ENCODE measurements at places on chromosomes 16 and 17. TPM values are rescaled to one million over a fixed set of nuclear protein-coding genes. Genes with fewer than 3 reads are reported as not detected.

DNA sequence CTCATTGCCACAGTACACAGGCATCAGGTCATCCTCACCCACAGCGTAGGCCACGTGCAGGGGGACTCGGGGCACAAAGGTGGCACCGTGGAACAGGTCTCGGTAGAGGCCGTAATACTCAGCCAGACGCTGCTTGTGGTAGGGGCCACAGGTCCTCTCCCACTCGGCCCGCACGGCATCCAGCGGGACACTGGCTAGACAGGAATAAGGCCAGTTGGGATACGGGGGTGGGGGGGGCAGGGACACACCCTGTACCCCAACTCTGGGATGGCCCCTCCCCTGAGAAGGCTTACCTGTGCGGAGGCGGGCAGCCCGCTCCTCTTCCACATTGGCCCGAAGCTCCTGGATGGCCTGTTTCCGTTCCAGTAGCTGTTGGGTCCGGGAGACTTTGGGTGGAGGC is 3.0 kb downstream of the MRPL38 start:
- no peak for DNase-seq

DNA sequence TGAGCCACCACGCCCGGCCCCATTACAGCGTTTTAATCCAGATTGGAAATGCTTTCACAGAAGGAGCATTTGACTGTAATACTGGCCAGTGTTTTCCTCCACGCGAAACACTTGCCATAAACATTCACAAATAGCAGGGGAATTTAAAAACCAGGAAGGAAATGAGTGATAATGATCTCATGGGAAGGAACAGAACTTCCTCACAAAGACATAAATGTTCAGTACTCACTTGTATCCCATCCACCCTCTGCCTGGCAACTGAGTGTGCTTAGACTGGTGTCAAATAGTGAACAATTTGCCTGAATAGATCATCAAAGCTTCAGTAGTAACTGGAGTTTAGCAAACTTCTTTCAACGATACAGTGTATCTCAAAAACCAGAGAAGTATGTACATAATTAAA is 54.1 kb downstream of the PSMD12 start:
- DNase-seq: no peak

DNA sequence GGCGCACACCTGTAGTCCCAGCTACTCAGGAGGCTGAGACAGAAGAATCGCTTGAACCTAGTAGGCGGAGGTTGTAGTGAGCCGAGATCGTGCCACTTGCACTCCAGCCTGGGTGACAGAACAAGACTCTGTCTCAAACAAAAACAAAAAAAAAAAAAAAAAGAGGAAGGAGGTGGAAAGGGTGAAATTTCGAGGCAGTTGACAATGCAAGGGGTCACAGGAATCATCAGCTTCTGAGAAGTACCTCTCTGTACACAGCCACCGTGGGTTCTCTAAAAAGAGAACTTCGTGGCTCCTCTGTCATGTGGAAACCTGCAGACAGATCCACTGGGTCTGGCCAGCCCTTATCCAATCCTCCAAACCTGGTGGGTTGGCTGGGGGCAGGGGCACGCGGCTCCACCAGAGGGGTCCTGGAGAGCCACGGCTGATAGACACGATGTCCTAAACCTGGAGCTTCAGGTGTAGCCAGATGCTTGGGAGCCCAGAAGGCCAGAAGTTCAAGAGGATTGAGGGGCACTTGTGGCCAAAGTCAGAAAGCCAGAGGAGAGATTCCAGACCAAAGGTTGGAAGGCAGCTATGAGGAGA is 540 bp upstream of the CD300LF start:
- DNase-seq: no peak

DNA sequence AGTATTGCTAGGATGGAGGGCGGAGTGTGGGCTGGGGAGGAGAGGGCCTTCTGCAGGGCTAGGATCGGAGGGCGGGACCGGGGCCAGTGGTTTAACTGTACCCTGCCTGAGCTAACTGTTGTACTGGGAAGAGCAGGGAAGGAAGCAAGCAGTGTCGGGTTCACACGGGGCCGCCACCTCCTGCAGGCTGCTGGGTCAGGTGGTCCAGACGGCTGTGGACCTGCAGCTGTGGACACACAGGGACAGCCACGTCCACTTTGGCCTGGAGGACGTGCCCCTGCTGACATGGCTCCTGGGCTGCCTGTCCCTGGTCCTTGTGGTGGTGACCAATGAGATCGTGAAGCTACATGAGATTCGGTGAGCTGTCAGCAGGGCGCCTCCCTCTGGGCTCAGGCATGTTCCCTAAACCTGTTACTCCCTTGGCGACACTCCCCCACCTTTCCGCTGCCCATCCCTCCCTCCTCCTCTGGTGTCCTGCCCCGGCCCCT is 16.6 kb downstream of the CASKIN2 start:
- peak; percentile 19 for DNase-seq

DNA sequence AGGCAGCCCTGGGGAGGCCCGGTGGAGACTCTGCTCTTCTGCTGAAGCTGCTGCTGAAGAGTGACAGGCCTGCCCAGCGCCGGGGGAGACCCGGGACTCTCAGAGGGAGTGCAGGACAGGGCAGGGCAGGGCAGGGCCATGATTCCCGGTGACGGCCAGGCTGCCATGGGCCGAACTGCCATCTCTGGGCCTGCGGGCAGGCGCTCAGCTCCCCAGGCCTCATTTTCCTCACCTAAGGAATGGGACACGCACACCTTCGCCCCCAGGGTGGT is 22.6 kb upstream of the SSTR5 start:
- DNase-seq: no peak

DNA sequence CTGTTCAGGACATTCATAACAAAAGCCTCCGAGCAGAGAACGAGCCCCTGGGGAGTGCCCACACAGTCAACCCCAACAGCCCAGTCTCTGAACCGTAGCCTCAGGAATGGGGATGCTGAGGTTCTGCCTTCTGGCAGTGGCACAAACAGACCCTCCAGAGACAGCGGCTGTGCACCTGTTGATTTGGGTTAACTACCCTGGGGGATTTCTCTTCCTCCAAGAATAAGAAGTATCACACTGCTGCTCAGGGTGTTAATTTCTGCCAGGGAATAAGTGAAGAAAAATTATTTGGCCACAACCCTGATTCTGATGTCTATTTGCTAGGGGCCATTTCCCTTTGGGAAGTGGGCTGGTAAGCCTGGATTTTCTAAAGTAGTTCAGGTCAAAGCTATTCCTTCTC is 51.0 kb upstream of the PIRT start:
- no peak for DNase-seq

- DNase-seq: no peak
These were observed 33.8 kb upstream of the NF1 start for GRCh38 chr17:31060791-31061550.

DNA sequence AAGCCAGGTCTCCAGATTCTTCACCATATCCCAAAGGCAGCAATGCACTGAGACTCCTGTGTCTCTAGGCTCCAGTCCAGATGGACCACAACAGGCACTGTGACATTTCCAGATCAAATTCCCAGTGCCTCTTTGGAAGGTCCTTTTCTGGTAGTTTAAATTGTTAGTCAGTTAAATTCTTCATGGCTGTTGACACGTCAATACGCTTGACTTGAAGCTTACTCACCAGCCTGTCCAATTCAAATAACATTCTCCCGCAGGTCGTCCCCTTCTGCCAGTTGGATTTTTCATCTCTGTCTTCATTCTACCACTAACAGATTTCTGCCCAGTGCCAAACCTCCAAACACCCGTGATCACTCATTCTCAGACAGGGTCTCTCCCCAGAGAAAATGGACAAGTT is 86.7 kb downstream of the SHISA9 start:
- DNase-seq: no peak

DNA sequence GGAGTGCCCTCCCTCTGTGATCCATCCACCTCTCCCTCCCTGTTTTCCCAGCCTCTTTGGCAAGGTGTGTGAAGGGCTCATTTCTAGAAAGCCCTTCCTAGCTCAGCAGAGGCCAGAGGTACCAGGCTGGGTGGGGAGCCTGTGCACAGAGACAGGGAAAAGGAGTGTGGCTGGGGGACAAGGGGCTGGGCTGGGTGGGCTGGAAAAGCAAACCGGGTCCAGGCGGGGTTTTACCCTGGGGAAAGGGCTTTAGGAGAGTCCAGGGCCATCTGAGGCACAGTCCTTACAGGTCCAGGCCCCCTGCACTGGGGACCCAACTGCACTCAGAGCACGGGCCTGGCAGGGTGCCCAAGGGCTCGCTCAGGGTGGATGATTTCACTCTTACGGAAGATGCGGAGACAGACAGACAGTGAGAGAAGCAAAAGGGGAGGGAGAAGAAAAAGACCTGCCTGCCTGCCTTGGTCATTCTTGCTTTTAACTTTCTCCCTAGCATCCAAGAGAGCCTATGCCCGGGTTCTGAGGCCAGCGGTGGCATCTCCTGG is 7.0 kb downstream of the CRHR1 start:
- no peak for DNase-seq

DNA sequence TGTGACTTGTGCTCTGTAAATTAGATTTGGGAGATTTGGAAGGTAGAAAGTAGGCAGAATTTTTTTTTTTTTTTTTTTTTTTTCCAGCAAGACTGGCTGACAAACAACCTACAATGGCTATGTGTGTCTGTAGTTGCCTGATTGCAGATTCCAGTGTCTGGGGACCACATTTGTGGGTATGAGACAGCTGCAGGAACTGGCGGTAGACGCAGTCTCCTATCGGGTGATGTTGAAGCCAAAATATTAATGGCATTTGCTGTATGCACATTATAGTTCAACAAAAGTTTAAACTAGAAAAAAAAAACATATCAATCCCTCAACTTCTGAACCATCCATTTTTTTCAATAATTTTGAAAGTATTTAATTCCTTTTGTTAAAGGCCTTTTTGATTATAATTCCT is 665.2 kb downstream of the TOX3 start:
- no peak for DNase-seq

GRCh38 chr17:27810211-27810901 is 10.0 kb upstream of the NOS2 start:
- DNase-seq: no peak

DNA sequence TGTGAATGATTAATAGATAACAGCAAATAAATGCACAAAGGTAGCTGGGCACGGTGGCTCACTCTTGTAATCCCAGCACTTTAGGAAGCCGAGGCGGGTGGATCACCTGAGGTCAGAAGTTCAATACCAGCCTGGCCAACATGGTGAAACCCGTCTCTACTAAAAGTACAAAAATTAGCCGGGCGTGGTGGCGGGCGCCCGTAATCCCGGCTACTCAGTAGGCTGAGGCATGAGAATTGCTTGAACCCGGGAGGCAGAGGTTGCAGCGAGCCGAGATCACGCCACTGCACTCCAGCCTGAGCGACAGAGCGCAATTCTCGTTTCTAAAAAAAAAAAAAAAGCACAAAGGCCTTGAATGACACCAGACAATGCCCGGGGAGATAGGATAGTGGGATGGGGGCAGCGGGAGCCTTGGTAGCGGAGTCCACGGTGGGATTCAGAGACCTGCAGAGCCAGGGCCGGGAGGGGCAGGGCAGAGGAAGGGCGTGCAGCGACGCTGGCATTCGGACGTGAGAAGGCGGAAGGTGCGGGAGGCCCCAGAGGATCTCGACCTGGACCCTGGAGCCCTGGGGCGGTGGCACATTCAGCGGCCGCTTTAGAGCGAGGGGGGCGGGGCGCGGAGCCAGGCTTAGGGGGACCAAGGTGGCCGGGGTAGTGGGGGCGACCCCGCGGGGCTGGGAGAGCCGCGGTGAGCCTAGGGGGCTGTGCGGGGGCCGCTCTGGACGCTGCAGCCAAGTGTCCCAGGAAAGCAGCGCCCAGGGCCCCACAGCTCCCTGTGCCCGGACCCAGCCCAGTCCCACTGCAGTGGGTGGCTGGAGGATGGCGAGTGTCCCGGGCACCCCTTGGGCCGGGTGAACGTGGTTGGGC is 999 bp upstream of the FLYWCH2 start:
- DNase-seq: peak; percentile 28

GRCh38 chr17:65545705-65546523 is 15.5 kb downstream of the AXIN2 start:
- DNase-seq: no peak

DNA sequence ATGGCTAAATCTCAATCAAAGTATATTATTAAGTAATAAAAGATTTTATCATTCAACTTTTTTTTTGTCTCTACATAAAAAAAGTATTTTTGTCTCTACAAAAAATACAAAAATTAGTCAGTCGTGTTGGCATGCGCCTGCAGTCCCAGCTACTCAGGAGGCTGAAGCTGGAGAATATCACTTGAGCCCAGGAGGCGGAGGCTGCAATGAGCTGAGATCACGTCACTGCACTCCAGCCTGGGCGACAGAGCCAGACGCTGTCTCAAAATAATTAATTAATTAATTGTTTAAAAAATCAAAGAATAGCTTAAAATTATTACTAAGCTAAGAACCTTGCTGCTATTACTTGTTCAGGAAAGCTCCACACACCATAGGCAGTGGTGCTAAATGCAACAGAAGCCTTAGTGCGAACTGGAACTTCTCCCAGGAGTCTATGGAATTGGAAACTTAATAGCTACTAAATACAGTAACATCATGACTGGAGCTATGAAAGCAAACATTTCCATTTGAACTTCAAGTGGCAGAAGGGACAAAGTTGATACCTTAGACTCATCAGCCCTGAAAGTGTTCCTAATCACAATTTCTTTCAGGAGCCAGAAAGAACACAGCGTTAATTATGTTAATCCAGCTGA is 22.6 kb downstream of the ADCY9 start:
- DNase-seq: no peak

- DNase-seq: peak; percentile 44
These were observed 66.0 kb upstream of the HAS3 start for GRCh38 chr16:69039333-69039941.

- peak; percentile 70 for DNase-seq
These were observed 6.2 kb upstream of the RAMP2 start for GRCh38 chr17:42754782-42755181.

DNA sequence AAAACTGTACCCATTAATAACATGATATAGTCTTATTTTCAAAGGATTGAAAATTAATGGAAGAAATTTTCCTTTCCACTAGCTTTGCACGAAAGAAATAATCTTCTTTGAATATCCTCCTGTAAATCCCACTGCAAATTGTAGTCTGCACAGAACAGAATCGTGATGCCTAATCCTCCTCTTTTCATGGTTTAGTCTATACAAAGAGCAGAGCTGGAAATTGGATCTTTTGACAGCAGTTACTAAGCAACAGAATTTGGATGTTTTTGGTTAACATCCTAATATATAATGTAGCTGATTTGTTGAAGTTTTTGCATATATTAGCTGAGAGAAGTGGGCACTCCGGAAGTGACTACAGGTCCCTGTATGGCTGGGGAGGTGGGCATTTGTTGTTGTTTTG is 98.6 kb downstream of the WNT3 start:
- DNase-seq: no peak

DNA sequence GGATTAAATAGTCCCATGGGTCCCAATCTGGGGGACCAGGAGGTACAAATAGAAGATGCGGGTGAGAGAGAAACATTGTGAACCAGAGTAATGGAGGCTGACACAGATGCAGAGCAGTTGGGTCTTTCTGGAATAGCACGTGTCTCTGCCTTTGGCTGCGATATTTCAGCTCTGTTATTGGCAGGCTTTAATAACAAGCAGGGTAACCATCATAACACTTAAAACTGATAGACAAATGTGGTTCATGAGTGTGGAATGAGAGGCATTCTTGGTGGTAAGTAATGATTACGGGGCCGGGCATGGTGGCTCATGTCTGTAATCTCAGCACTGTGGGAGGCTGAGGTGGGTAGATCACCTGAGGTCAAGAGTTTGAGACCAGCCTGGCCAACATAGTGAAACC is 110.3 kb downstream of the SNX29 start:
- DNase-seq: no peak

- DNase-seq: no peak
These were observed 532 bp downstream of the ARRB2 start for GRCh38 chr17:4710693-4711634.

- DNase-seq: no peak
These were observed 14.3 kb upstream of the INTS2 start for GRCh38 chr17:61942085-61942484.

Gene WNT9B
- not detected for total RNA-seq

Gene CRHR1
- total RNA-seq: not detected

Gene KRT15
- total RNA-seq: 144 TPM

Gene CES5A
- total RNA-seq: not detected

Gene C16orf46
- 0.73 TPM for total RNA-seq

Gene VPS35L
- 9.1 TPM for total RNA-seq

Gene PRSS8
- total RNA-seq: 23.4 TPM

Measured in PC-3 (cell line).